Thymus (tissue), 14 donors: ENCODE measurements at places on chromosomes 3 and 15. TPM values are rescaled to one million over a fixed set of nuclear protein-coding genes. Genes with fewer than 3 reads are reported as not detected.

- DNase-seq: no peak
Observed at GRCh38 chr15:31342381-31342780, 15.7 kb downstream of the KLF13 start.

GRCh38 chr15:42728560-42728959 lies 8.4 kb downstream of the CDAN1 start:
- no peak for DNase-seq

DNA sequence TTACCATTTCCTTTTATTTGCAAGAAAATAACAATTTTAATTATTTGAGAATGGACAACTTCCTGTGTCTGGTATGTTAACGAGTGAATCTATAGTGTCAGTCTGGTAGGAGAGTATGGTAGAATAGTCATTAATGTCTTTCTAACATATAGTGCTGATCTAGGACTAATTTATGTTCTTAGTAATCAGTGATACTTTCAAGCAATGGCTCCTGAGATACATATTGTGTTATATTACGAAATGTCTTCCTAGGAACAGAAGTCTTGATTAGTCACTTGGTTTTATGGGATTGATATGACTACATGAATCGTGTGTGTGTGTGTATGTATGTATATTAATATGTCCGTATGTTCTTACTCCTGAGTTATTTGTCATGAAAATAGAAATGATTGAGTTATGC lies 66.6 kb upstream of the PAQR5 start:
- no peak for DNase-seq

DNA sequence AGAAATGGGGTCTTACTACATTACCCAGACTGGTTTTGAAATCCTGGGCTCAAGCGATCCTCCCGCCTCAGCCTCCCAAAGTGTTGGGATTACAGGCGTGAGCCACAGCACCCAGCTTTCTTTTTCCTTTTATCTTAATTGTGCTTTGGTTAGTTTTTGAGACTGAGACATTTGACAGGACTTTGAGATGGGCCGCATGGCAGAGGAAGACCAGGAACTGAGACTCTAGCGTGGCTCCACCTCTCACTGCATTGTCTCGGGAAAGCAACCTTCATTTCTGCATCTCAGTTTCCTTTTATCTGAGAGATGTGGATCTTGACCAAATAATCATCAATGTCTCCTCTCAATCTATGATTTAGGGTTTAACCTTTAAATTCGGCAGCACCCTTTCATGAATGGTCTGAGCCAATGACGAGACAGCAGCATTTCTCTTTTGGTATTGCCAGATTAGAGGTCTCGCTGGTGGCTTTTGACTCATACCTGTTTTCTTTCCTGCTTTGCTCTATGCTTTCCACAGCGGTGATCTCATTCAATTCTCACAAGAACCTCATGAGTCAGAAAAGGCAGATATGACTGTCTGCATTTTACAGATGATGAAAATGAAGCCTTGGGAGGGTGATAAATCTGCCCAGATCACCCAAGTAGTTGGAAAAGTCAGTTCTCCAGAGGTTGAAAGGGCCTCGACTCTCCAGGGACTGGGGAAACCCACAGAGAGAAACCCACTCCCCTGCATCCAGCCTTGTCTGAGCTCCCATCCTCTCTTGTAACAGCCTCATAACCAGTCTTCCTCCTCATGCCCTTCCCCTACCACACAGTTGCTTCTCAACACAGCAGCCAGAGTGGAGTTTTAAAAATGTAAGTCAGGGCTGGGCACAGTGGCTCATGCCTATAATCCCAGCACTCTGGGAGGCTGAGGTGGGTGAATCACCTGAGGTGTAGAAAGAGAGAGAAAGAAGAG lies 84.8 kb upstream of the FOXB1 start:
- DNase-seq: no peak

GRCh38 chr15:42730135-42730534 lies 6.8 kb downstream of the CDAN1 start:
- no peak for DNase-seq

GRCh38 chr15:33494306-33494705 lies 183.5 kb downstream of the RYR3 start:
- no peak for DNase-seq

DNA sequence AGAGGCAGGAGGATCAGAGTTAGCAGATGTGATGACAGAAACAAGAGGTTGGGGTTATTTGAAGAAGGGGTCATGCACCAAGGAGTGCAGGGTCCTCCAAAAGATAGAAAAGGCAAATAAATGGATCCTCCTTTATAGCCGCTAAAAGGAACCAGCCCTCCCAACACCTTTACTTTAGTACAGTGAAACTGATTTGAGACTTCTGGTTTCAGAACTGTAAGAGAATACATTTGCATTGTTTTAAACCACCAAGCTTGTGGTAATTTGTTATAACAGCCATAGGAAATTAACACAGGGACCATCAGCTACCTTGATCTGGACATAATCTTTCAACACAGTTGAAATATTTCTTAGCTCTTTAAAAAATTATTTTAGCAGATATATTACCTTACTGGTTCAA lies 166.6 kb downstream of the TIGIT start:
- no peak for DNase-seq

DNA sequence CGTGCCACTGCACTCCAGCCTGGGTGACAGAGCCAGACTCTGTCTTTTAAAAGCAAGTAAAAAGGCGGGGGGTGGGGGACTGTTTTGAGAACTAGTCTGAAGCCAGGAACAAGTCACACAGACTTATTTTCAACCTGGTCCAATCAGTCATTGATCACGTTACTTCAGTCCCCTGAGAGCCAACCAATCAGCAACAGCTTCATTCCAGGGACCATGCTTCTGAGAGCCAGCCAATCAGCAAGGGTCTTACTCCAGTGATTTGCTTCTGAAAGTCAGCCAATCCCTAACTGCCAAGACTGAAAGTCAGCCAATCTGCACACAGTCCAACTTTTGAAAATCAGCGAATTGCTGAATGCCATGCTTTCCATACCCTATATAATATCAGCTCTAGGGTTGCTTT lies 48.6 kb upstream of the C15orf39 start:
- DNase-seq: peak; percentile 47

GRCh38 chr3:11331101-11331500 lies 58.9 kb downstream of the ATG7 start:
- DNase-seq: no peak

DNA sequence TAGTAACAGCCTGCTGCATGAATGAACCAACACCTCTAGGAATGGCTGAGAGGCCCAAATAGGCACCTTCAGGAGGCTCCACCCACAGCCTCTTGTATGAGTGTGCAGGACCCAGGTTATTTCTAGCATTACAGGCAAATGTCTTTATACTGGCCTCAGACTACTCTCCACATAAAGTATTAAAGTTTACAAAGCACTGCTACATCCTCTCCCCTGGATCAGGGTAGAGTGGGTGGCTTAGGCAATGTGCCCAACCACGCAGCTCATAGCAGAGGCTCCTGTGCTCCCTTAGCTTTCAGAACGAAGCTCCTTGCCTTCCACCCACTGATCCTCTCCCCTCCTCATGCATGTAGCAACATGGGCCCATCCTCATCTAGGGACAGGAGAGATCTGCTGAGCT lies 16.3 kb downstream of the TMEM43 start:
- DNase-seq: no peak

Gene EPHB1
- 0.66 TPM for total RNA-seq

Gene TMEM44
- total RNA-seq: 2.4 TPM

Gene PTX3
- total RNA-seq: 1.2 TPM

Gene BCHE
- total RNA-seq: 12.4 TPM

Gene RTP1
- 0.05 TPM for total RNA-seq
